GDM1 (cell line): ENCODE measurements at places on chromosomes 3 and 15.

DNA sequence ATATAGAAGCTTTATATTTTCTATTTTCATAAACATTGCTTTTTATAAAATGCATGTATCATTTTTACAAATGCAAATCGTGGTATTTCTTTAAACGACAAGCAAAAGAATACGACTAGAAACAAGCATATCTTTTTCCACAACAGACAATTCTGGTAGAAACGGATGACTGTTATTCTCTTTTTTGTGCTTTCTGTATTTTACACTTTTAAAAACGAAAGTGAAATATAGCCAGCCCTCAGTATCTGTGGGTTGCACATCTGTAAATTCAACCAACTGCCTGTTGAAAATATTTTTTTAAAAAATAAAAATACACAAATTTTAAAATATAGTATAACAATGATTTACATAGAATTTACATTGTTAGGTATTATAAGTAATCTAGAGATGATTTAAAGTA lies 61.3 kb downstream of the PRTG start:
- DNase-seq: no peak

GRCh38 chr3:37579181-37579580 lies 282.5 kb upstream of the CTDSPL start:
- DNase-seq: no peak

DNA sequence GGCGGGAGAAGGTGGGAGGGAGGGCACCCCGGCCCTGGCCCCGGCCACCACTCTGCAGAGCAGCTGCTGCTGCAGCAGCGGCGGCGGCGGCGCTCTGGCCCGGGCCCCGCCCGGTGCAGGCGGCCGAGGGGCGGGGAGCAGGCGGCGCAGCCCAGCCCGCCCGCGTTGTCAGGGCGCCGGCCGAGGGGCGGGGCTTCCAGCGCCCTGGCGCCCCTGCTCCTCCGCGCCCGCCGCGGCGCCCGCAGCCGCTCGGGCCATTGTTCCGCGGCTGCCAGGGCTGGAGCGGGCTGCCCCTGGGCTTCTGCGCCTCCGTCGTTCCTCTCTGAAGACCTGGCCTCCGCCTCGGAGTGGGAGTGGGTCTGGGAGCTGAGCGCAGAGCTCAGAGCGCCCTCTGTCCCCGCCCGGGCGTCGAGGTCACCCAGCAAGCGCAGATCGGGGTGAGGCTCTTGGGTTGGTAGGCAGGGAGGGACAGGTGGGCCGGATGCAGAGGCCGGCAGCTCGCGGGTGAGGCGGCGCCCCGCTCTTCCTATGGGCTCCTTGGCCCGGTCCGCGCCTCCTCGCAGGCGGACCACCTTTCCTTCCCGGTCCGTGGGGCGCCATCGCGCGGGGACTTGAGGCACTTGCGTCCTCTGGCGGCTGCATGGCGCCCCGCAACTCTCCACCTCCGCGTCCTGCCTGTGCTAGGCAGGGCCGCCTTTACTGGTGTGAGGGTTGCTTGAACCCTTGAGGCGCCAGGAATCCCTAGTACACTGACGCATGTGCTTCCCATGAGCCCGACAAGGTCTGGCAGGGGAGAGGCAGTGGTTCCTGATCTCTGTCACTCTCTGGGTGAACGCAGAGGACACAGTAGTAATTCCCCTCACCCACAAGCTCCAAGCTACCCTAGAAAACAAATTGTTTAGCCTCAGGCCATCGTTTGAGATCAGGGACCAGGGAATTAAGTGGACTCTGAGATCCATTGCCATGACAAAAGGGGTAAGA lies at the start of gene LPCAT4:
TSS of gene LPCAT4 (minus strand) at position 96 of the 981 bp plus-strand sequence. CDS start 96 bp downstream, outside the sequence.
- DNase-seq: peak; percentile 87

DNA sequence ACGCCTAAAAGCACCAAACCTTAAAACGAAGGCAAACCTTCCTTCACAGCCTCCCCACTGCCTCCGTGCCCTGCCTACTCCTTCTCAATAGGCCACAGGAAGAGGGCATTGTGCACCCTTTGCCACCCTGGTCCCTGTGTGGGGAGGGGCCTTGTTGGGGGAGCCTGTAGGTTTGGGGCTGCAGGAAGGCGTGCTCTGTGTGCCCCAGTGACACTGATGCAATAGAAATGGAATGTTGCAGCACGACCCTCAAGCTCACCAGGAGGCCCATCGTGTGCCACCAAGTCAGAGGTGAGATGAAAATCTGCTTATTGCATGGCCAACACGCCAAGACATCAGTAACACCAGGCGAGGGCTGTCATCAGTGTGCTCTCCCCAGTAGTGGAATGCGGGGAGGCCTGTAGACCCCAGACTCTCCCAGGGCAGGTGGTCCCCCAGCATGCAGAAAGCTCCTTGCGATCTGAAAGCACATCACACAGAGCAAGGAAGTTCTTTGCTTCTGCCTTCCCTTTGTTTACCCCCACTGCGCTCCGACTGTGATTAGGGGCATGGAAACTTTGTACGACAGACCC lies 86.2 kb downstream of the ASB7 start:
- no peak for DNase-seq

GRCh38 chr3:187957582-187957981 lies 196.4 kb upstream of the LPP start:
- no peak for DNase-seq

DNA sequence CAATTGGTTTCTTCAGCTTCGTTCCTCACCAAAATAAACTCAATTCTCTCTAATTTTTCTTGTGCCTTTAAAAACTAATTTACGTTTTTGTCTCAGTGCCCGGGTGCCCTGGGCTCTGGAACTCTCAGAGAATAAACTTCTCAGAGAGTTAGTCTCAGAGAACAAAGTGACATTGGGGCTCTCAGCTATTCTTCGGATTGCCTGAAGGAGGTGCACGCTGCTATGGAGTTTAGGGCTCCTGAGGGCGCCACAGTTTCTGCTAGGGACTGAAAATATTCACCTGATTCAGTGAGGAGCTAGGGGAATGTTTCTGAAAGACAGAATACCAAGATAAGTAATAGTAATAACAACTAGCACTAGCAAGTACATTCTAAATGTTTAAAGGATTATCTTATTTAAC lies 22.7 kb downstream of the ZIC4 start:
- DNase-seq: no peak

GRCh38 chr15:33716025-33716424 lies 252.3 kb upstream of the CHRM5 start:
- no peak for DNase-seq

DNA sequence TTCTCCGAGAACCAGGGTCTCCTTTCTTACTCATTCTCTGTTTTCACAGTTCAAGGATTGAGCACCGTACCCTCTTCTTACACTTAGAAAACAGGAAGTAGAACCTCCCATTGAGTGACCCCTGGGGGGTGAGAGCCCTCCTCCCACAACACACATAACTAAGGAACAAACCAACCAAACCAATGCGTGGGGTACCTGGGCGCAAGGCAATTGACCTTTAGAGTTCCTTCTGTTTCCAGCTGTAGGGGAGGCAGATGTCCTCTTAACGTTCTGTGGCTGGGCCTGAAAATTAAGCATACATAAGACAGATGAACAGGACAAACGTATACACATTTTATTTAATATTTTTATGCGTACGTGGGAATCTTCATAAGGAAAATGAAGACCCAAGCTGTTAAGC lies 33.5 kb upstream of the TIMP4 start:
- no peak for DNase-seq

- no peak for DNase-seq
These were observed 26.2 kb upstream of the SLC28A1 start for GRCh38 chr15:84858231-84858630.

DNA sequence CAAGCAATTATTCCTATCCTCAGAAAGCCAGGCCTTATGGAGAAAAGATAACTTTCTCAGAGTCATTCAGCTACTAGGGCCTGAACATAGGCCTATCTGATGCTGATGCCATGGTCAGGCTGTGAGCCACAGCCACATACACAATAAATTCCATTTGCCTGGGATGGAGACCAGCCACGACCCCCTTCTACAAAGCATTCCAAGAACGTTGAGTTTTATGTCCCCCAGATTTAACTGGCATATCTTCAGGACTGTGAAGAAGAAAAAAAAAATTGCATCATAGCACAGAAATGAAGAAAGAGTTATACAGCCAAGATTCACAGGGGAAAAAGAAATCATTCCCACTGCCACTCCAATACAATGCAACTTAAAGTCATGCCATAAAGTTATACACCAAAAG lies 100.0 kb downstream of the THBS1 start:
- no peak for DNase-seq

DNA sequence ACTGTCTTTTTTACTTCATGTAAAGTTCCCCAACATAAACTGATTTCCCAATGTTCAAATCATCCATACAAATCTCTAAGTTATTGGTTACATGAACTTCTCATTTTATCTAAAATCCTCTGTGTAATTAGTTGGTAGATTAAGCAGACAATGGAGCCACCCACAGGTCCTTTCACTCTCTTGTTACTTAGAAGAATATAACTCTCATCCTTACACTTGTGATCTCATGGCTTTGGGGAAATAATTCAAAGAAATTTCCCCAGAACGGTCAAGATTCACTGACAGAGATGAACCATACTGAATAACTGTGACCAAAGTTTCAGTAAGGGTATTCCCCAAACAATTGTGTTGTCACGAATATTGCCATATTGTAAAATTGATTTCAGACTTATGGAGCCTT lies 1102.6 kb upstream of the EPHA6 start:
- no peak for DNase-seq

- DNase-seq: no peak
These were observed at the start of gene AMOTL2 for GRCh38 chr3:134374105-134374790. Gene AMOTL2 (minus strand): TSS chr3:134374447. CDS start chr3:134371433, 3,014 bp downstream.

- no peak for DNase-seq
These were observed 10.7 kb upstream of the RAB43 start for GRCh38 chr3:129132097-129132866.

DNA sequence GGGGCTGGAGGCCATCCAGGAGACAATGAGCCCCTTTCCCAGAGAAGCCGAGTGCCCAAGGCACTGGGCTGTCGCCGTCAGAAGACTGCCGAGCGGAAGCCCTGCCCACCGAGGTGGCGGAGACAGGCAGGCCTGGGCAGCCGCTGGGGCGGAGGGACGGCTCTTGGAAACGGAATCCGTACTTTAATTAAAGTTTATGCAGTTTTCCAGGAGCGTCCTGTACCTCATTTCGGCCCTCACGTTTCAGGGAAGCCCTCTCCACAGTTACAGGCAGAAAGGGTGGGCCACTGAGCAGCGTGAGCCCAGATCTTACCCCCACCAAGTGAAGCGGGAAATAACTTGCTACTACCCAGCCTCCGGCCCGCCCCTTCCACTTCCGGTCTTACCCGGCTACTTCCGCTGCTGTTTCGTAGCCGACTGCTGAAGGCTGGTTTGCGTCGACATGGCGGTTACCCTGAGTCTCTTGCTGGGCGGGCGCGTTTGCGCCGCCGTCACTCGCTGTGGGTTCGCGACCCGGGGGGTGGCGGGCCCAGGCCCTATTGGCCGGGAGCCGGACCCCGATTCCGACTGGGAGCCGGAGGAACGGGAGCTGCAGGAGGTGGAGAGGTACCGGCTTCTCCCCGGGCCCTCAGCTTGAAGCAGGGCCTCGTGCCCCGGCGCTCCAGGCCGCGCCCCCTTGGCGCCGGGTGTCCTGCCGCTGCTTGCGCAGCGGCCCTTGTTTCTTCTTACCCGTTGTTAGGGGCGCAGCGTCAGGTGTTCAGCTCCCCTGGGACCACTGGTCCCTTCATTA lies at the start of gene NGRN:
TSS of gene NGRN (plus strand) at position 402 of the 790 bp plus-strand sequence. CDS start at position 443, 41 bp downstream.
- DNase-seq: peak; percentile 85

DNA sequence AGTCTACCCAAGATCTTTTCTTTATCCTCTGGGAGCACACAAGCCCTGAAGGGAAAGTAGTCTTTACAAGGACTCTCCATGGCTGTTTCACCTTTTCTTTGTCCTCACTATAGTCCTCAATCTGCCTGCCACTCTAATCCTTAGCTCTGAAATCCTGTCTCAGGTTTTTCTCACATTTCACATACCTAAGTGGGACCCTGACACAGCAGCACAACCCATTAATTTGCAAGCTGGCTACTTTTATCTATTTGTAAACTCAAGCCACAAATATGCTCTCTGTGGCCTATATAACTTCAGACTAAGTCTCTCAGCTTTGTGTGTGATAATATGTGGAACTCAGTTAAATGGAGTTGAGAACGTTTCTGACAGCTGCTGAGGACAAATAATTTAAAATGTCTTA lies 19.8 kb downstream of the SIN3A start:
- no peak for DNase-seq

GRCh38 chr3:191123231-191123630 lies 75.8 kb upstream of the OSTN start:
- DNase-seq: no peak

- no peak for DNase-seq
These were observed 8.5 kb upstream of the OXTR start for GRCh38 chr3:8777978-8778267.

- DNase-seq: no peak
These were observed 25.4 kb downstream of the CTDSPL start for GRCh38 chr3:37887062-37887461.

DNA sequence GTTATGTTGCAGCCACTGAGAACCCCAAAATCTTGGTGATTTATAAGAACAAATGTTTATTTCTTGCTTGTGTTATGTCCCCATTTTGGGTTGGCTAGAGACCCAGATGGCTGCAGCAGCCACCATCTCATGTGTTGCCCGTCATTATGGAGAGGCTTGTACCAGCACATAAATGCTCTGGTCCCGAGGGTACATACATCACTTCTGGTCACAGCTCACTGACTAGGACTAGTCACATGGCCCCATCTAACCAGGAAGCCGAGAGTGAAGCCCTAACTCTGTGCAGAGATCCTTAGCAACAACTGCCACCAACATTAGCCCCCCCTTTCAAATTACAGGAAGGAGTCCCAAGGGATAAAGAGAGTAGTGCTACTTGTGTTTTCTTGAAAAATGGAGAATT lies 25.5 kb upstream of the HACD2 start:
- no peak for DNase-seq

DNA sequence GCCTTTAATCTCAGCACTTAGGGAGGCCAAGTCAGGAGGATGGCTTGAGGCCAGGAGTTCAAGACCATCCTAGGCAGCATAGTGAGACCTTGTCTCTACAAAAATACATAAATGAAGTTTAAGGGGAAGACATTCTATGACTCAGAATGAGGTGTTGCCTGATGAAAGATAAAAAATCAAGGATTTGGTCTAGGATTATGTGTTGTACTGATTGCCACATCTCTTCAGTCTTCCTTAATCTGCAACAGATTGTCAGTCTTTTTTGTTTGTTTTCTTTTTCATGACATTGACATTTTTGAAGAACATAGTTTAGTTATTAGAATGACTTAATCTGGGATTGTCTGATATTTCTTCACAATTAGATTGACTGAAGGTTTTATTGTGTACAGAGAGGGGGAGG lies 26.3 kb upstream of the DPPA4 start:
- no peak for DNase-seq

DNA sequence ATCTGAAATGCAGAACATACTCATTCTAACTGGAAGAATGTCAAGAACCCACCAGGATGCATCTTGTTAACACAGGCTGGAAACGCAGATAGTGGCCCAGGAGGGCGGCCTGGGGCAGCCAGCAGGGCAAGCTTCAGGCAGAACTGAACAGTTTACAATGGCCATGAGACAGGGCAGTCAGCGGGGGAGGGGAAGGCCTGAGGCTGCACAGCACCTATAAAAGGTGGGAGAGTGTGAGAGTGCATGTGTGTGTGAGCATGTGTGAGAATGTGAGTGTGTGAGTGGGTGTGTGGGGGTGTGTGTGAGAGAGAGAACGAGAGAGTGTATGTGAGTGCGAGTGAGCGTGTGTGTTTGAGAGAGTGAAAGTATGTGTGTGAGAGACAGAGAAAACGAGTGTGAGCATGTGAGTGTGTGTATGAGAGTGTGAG lies 26.8 kb upstream of the SLCO2A1 start:
- DNase-seq: no peak

GRCh38 chr3:122493296-122493695 lies 21.4 kb downstream of the KPNA1 start:
- DNase-seq: no peak
